NCI-H510A treated with DMSO at 0.1 percent for 48 hours (cell line): ENCODE measurements at places on chromosomes 1 and 21.

DNA sequence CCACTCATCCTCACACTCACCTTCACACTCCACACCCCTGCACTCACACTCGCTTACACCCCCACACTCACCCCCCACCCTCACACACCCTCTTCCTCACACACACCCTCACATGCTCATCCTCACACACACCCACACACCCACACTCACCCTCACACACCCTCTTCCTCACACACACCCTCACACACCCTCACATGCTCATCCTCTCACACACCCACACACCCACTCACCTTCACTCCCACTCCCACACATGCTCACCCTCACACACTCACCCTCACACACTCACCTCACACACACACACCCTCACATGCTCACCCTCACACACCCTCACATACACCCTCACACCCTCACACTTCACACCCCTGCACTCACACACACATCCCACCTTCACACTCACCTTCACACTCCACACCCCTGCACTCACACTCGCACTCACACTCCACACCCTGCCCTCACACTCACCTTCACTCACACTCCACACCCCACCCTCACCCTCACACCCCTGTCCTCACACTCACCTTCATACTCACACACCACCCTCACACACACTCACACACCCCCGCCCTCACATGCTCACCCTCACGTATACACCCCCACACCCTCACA, 42.6 kb upstream of the EDN2 start:
- DNase-seq = no peak

GRCh38 chr1:173342736-173343135, 134.4 kb upstream of the PRDX6 start:
- DNase-seq = no peak

DNA sequence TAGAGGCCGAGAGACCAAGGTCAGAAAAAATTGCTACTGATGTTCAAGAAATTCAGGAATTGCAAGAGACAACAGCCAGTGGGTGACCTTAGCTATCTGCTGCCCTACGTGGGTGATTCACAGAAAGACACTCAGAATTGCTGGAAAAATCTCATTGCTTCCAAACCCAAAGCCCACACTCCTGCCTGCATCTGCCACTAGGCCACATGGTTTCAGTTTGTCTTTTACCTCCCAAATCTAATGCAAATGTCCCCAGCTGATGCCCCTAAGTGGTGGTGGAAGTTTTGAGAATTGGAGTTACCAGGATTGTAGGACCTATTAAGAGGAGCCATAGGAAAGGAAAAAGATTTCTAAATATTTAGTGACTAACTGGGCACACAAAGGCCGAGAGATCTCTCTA, 341.5 kb upstream of the CHRM3 start:
- DNase-seq = no peak

DNA sequence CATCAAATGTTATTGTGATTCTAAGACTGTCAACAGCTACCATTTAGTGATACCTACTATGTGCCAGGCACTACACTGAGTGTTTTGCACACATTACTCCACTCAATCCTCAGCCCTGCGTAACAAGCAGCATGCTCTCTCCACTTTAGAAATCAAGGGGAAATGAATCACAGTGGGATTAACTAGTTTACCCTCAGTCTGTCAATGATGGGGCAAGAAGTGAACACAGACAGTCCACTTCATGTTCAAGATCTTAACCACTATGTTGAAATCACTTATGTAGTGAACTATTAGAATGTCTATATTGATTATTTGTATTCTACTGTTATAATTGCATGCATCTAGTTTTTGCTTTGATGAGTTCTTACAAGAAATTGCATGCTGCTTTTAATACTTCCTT, 165.3 kb downstream of the LTN1 start:
- DNase-seq = no peak

GRCh38 chr1:41847733-41848132, 71.0 kb downstream of the HIVEP3 start:
- no peak for DNase-seq

DNA sequence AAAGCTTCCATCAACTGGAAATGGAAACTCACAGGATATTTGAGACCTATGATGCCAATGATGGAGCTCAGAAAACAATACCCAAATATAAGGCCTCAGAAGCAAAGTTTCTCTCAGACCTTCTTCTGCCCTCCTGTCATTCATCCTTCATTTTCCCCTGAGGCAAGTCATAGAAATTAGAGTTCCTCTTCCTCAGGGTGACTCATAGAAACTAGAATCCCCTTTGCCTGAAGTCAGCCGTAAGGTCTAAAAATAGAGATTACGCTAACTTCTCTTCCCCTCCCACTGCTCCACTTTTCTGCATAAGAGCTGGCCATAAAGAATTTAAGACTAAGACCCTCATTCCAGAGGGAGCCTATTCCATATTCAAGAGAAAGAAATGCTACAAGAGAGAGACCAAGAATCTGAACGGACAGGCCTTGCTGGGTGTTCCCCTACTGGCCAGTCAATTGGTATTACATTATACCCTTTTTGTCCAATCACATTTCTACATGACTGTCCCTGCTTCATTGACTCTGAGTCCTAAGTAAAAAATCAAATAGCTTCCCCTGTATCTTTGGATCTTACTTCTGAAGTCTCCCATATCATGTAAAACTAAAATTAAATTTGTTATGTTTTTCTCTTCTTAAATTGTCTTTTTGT, 994.9 kb downstream of the ADGRL2 start:
- DNase-seq = no peak
